ENCODE measurements at places on chromosomes 5 and 9.
A peak's percentile ranks its signal among the peaks of the same experiment; 100 is the strongest.

DNA sequence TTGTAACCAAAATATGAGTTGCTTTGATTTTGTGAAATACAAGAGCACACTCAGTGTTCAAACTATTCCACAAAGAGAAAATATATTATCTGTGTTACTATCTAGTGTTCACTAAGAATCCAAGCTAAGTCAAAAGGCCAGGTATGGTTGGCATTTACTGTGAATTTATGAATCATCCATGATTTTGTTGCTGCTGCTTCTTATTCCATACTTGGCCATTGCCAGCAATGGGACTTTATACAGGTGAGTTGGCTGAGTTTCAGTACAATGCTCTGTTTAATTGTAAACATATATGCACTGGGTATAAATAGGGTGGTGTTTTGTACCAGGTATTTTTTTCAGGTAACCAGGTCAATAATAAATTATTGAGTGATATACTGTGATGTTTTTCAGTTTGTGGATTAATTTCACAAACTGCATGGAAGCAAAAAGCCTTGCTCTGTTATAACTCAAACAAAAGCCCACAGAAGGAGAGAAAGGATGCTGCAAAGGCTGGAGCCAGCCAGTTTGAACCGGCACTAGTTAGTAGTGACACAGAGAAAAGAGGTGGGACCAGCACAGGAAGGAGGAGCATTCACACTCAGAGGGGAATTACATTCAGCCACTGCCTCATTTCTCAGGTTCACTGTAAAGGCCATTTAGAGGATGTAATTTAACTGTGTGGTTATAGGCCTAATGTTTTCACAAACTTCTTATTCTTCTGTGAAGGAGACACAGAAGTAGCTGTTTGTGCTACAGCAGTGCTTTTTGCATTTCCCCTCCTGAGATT is 381.8 kb downstream of the ADGRV1 start:
- DNase-seq: peak; percentile 68

GRCh38 chr5:178163772-178164735 is 10.4 kb upstream of the NHP2 start:
- DNase-seq: peak; percentile 83

DNA sequence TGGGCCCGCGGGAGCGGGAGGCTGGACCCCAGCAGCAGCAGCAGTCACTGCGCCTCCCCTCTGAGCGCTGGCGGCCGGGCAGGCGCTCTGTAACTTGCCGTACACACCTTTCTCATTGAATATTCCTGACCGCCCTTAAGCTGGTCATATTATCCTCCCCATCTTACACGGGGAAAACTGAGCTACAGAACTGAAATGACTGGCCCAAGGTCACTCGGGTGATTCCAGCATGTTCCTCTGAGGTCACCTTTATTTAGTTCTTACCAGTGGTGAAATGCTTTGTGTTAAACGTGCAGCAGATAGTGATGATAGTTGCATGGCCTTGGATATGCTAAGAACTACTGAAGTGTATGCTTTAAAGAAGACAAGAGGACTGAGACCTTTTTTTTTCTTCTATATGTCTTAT is 607 bp downstream of the UQCRQ start:
- DNase-seq: no peak

DNA sequence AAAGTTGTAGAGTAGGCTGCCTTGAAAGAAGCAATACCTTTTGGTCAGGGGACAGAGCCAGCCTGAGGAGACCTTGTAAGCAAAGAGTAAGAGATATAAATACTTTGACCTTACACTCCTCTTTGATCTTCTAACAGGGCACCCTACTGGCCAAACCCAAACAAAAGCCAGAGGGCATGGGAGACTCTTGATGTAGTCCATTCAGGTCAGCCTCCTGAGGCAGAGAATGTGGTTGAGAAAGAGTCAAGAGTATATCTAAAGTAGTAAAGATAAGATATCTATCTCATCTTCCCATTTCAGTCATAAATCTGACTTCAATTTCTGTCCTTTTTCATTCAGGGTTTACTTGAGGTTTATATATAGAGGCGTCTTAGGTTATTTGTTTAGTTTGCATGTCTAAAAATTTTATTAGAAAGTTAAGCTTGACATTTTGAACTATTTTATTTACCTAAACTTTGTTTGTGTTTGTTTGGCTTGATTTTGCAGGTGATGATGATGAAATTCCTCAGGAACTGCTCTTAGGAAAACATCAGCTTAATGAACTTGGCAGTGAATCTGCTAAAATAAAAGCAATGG is 125.7 kb downstream of the NIPBL start:
- DNase-seq: no peak

- no peak for DNase-seq
These were observed 4.6 kb downstream of the TEX48 start for GRCh38 chr9:114677418-114677817.

GRCh38 chr5:91418158-91418557 is 35.0 kb upstream of the ARRDC3 start:
- no peak for DNase-seq

GRCh38 chr5:36619012-36619635 is 12.7 kb downstream of the SLC1A3 start:
- no peak for DNase-seq

- no peak for DNase-seq
These were observed 145.1 kb downstream of the NXNL2 start for GRCh38 chr9:88680041-88680440.

DNA sequence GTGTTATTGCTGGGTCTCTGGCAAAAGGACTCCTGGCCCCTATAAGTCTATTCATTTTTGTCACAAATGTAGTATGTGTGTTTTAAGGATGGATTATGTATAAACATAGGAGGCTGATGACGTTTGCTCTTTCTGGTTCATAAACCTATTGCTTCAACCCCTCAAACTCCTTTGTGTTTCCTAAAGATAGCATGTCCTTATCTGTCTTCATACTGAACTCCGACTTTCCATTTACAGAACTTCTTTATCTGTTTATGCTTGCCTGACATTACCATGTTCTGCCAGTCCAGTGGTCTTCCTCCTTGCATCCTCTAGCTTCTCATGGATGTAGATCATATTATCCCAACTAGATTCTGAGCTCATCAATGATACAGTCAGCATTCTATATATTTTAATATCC is 46.1 kb downstream of the ARHGEF28 start:
- no peak for DNase-seq

DNA sequence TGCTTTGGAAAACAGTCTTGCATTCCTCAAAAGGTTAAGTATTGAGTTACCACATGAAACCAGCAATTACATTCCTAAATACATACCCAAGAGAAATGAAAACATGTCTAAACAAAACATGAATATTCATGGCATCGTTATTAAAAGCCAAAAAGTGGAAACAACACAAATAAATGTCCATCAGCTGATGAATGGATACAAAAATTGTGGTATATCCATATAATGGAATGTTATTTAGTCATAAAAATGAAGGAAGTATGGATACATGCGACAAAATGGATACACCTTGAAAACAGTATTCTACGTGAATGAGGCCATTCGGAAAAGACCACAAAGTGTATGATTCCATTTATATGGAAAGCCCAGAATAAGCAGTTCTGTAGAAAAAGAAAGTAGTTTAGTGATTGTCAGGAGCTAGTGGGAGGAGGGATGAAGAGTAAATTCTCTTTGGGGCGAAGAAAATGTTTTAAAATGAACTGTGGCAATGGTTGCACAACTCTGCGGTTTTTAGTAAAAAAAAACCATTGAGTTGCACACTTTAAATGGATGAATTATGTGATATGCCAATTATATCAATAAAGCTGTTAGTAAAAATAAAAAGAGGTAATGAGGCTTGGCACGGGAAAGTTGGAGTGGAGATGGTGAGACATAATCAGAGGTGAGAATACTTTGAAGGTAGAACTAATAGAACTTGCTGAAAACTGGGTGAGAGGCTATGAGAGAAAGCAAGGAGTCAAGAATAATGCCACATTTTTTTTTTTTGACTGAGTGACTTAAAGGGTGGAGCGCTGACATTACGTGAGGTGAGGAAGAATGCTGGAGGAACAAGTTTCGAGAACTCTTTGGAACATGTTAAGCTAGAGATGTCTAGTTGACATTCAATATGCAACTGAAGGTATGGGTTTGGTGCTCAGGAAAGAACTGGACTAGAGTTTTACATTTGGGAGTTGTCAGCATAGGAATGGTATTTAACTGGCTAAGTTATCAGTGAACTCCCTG is 194.9 kb upstream of the ZNF608 start:
- DNase-seq: no peak

DNA sequence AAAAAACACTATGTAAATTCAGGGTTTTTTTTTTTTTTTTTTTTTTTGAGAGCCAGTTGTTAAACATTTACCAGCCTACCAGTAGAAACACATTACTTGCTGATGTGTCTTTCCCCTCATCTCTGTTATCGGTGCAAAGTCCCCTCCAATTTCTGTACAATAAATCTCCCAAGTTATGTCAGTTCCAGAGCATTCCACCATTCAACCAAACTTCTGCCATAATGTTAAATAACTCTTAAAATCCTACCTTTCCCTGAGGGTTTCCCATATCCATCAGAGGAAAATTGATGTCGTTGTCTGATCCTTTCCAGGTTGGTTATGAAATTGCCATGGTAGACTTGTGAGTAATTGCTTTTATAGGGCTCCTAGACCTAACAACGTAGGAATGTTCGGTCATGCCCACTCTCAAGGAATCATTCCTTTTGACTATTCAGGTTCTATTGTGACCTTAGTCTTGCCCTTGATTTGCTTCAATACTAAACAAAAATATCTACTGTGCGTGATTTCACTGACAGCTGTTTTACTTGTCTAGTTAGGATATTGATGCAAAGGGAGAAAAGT is 5.6 kb upstream of the PPP2R2B start:
- no peak for DNase-seq

All from T-helper 2 cell treated with Interferon-gamma antibody and Interleukin-4, amounts not matched to agents 5 μg/mL and 100 μg/mL, for 36 hours (primary cell).